ENCODE measurements at places on chromosomes 13 and 19.

DNA sequence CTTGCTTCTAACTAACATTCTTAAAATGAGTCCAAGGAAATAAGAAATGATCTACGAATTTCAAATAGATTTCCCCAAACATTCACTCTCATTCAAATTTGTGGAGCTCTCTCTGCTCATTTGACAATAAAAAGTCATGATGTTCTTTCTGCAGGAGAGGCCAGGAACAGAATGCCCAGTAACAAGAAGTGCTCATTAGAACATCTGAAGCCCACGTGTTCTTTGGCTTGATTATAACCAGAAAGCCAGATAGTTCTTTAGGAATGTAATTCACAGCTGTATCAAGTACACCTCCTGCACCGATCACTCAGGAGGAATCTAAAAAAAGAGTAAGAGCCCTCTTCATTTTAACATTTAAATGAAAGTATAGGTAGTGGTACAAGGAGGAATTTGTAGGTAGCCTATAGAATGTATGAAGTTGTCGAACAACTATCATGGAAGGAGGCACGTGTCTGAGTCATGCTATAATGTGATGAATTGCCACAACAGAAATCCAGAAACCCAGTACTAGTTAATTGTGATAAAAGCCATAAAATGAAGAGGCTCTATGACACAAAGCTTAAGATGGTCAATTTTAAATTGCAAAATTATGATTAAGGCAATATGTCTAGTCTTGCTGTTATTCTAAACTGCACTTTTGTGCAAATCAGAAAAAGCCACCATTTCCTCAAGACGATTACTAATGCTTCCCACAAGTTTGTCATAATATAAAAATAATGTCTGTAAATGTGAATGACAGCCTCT lies 12.8 kb downstream of the MEDAG start:
- DNase-seq = no peak

DNA sequence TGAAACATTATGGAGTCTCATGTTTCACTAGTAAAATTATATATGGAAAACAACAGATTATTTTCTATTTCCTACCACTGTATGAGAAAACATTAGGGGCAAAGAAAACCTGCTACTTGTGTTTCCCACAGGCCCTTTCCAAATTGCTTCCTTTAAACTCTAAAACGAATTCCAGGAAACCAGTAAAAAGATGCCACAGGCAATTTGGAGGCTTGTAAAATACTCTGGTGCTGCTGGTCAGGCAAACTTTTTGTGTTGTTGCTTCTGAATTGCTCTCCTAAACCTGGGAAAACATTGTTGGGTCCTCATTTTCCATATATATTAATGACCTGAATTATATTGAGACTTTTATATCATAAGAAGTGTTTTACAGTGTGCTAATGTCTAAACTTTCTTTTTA lies 141.5 kb downstream of the TDRD3 start:
- DNase-seq = no peak

GRCh38 chr19:37078717-37079032 lies 442 bp downstream of the ZNF420 start:
- no peak for DNase-seq

DNA sequence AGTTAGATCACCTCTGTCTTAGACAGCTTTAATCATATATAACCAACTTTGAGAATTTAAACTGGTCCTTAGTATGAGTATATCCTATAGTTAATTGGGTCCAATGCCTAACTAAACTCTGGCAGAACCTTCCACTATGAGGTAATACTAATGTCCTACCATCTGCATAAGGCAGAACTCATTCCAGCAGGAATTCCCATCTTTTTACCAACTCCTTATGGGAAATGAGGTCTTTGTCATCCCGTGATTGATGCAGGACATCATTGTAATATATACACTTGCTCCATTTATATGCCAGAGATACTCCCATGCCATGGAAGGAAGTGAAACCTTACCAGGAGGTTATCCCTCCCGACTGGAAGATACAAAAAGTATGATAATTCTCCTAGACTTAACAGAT lies 2.8 kb downstream of the KCTD4 start:
- DNase-seq = no peak

DNA sequence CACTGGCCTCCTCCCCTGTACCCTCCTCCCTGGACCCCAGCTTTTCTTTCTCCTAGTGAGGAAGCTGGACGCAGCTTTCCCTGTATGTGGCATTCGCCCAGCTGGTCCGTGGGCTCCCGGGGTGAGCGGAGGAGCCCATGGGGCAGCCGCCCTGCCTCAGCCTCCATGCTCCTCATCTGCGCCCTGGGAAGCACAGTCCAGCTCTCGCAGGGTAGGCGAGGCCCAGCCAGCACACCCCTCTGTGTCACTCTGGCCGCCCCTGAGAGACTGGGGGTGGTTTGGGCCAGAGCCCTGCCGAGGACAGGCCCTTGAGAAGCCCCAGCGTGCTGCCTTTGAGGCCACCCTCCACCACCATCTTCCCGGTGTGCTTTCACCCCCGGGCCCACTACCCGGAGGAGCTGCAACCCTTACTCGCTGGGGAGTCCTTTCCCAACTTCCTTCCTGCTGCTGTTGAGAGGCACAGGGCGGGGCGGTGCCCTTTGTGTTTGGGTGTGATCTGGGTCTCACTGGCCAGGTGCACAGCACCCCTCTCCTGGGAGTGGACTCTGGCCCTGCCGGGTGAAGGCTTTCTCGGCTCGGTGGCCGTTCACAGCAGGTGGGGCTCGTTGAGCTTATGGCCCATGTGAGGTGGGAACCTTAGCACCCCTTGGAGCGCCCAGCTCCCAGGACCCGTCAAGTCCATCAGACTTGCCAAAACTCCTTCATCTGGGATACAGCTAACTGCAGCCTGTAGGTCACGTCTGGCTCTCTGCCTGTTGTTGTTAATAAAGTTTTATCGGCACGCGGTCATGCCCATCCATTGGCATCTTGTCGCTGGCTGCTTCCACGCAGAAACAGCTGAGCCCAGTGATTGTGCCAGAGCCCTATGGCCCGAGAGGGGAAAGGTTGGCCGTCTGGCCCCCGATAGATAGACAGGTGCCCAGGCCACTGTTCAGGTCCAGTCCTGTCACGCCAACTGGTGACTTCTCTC lies 3.2 kb downstream of the NCLN start:
- no peak for DNase-seq

DNA sequence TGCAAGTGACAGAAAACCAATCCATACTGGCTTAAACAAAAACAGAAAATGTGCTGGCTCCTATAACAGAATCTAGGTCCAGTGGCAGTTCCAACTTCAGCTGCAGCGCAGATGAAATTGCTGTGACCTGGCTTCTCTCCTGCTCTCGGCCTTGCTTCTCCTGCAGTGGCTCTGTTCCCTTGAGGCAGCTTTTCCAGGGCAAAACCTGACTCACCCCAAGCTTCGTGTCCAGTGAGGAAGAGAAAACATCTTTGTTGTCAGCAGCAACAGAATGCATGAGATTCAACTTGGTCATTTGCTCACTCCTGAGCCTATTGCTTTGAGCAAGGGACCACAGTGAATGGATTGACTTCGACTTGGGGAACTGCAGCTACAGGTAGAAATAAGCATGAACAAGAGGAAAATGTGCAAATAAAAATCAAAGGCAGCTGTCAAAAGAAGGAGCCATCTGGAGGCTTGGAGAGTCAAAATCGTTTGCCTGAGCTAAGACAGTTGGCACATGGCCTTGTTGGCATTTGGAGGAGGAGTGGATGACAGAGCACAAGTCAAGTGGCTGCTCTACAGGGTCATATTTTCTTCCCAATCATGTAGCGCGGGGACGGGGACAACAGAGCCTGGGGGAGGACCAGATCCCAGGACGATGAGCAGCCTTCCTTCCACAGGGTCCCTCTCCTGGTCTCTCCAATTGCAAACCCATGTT lies 523.4 kb downstream of the FGF9 start:
- no peak for DNase-seq

DNA sequence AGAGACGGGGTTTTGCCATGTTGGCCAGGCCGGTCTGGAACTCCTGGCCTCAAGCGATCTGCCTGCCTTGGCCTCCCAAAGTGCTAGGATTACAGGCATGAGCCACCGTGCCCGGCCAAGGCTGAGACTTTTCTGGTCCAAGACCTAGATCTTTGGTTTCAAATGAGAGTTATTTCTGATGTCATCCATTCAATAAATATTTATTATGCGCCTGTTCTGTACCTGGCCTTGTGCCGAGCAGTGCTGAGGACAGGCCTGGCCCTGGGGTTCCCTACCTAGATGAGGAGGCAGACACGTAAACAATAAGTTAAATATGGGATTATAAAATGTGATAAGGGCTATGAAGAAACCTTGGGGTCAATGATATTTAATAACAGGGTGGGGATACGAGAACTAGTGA lies 4.5 kb downstream of the RELB start:
- no peak for DNase-seq

DNA sequence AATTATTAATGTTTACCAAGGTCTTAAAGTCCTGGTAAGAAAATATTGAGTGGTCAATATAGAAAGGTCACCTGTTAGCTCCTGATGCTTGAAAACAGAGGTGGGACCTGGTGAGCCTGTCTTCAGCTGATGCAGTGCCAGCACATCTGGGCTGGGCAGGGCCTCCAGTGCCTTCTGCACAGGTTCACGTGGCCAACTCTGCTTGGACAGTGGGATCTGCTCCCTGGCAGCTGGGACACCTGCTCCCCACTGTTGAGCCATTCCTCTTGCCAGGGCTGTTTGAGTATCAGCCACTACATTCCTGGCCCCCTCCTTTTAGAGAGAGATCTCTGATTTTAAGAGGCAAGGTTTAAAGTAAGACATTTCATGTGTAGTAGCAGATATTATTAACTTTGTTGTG lies 135.0 kb downstream of the TM9SF2 start:
- no peak for DNase-seq

- no peak for DNase-seq
Observed at GRCh38 chr13:46624353-46624752, 71.4 kb downstream of the LRCH1 start.

DNA sequence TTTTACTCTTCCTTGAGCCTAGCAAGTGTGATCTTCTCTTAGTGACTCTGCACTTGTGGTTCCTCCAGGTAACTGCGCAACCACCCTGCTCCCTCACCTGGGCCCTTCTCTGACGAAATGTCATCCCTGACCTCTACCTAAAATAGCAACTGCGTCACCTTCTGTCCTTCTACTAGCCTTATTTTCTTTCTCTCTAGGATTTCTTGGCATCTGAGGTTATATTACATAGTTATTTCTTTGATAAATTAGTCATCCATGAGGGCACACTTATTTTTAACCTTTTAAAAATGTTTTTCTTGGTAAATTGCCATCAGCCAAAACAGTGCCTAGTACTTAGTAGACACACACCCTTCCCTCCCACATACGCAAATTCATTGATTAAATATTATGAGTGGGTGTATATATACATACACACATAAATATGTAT lies 355.5 kb downstream of the ENOX1 start:
- DNase-seq = no peak

GRCh38 chr19:1814391-1814790 lies 2.3 kb upstream of the ATP8B3 start:
- DNase-seq = no peak

DNA sequence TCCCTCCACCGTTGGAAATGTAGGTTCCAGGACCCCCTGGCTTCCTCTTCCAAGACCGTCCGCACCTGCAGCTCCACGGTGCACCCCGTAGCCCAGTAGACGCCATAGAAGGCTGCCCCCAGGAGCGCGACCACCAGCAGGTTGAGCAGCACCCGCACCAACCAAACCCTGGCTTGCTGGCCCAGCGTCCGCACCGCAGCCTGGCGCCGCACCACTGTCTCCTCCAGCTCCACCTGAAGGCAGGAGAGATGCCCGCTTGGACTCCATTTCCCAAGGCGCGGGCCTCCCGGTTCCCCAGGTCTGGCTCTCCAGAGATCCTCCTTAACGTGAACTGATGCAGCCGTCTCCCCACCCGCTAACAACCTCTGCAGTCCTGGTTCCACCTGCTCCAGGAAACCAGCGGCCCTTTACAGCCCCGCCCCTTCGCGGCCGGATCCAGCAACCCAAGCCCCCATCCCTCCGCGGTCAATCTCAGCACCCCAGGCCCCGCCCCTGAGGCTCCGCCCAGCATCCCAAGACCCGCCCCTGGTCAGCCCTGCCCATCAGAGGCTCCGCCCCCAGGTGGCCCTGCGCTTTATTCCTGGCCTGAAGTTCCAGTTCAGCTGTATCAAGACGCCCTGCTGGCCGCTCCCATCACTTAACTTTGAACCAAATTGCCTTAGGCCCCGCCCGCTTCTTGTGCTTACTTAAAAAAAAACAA lies 5.0 kb upstream of the LENG1 start:
- DNase-seq = no peak

- no peak for DNase-seq
Observed at GRCh38 chr13:33919120-33919519, 101.2 kb downstream of the RFC3 start.

DNA sequence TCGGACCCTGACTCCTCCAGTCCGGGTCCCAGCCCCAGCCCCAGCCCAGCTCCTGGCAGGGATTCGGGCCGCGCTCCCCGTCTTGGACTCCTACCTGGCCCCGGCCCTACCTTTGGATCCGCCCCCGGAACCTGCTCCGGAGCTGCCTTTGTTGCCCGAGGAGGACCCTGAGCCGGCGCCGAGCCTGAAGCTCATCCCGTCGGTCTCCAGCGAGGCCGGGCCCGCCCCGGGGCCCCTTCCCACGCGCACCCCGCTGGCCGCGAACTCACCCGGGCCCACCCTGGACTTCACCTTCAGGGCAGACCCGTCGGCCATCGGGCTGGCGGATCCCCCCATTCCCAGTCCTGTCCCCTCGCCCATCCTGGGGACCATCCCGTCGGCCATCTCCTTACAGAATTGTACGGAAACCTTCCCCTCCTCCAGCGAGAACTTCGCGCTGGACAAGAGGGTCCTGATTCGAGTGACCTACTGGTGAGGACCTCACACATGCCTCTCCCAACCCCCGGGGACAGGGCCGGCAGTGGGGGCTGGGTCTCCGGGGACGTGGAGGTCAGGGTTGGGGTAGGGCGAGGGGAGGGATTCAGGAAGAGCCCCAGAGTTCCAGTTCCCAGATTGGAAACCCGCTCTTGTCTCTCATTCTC lies 732 bp downstream of the SELENOV start:
- no peak for DNase-seq

- no peak for DNase-seq
Observed at GRCh38 chr13:68588623-68589022, 1358.5 kb upstream of the PCDH9 start.

- no peak for DNase-seq
Observed at GRCh38 chr13:39281539-39282150, 243.4 kb downstream of the NHLRC3 start.

All from epithelial cell of proximal tubule (primary cell).